Tibial nerve (tissue), 4 donors: ENCODE measurements at places on chromosomes 11 and 22. TPM values are rescaled to one million over a fixed set of nuclear protein-coding genes. Genes with fewer than 3 reads are reported as not detected.

ZPR1 gene
- total RNA-seq = 11.4 TPM

DNA sequence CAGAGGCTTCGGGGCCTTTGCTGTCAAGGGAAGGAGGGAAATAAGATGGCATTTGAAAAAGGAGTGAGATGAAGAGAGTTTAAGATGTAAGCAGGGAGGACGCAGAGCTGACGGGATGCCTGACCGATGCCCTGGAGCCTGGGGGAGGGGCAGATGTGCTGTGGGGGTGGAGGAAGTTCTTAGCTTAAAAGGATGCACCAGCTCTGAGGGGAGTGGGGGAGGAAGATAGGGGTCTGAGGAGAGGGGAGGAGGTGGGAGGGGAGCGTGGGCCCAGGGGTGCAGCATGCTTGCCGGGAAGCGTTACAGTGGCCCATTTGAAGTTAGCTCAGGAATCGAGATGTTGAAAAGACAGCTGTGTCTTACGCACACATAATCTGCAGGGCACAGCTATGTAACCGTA lies 56.3 kb downstream of the RPS6KA4 start:
- no peak for DNase-seq
- no peak overlapping the region for H3K4me3 ChIP-seq
- no peaks in the 10 kb centered on the region for H3K27me3 ChIP-seq
- H3K27ac ChIP-seq = no peak overlapping the region
- no peaks in the 10 kb centered on the region for H3K36me3 ChIP-seq
- no peaks in the 10 kb centered on the region for H3K4me1 ChIP-seq

- no peak overlapping the region for H3K27ac ChIP-seq
- H3K4me1 ChIP-seq = no peaks in the 10 kb centered on the region
- H3K4me3 ChIP-seq = no peak overlapping the region
- H3K36me3 ChIP-seq = no peaks in the 10 kb centered on the region
- DNase-seq = no peak
- no peaks in the 10 kb centered on the region for H3K27me3 ChIP-seq
These were observed 23.6 kb upstream of the PAMR1 start for GRCh38 chr11:35548925-35549561.

- no peak for DNase-seq
- H3K27me3 ChIP-seq = no peaks in the 10 kb centered on the region
- no peaks in the 10 kb centered on the region for H3K36me3 ChIP-seq
- H3K4me3 ChIP-seq = no peak overlapping the region
- H3K27ac ChIP-seq = no peak overlapping the region
- H3K4me1 ChIP-seq = no peaks in the 10 kb centered on the region
These were observed 12.3 kb downstream of the PKNOX2 start for GRCh38 chr11:125176866-125177265.
